Liver (tissue), 10 donors: ENCODE measurements at places on chromosomes 6 and 20. TPM values are rescaled to one million over a fixed set of nuclear protein-coding genes. Genes with fewer than 3 reads are reported as not detected.

- no peak for DNase-seq
Observed at GRCh38 chr6:93337014-93337413, 82.3 kb downstream of the EPHA7 start.

DNA sequence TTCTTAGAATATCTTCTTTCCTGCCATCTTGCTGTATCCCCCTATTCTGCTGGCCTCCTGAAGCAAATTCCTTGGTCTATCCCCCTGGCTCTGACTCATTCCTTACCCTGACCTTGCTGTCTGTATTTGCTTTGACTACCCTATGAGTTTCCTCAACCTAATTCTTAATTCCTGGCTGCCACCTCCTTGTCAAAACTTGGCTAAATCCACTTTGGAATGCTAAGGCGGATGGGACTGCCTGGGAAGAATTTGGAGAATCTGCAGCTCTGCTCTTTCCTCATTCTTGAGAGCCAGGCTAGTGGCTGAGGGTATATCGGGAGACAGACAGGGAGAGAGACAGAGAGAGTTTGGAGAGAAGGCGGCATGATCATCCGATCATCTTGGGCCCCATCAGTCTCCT is 24.4 kb downstream of the CAP2 start:
- no peak for DNase-seq

GRCh38 chr20:59802018-59802417 is 131.4 kb downstream of the SYCP2 start:
- peak; percentile 3 for DNase-seq

GRCh38 chr20:46575394-46575793 is 24.9 kb upstream of the OCSTAMP start:
- no peak for DNase-seq

GRCh38 chr6:170438402-170438753 is 114.7 kb downstream of the PSMB1 start:
- no peak for DNase-seq

GRCh38 chr20:44832724-44833123 is 22.4 kb upstream of the RIMS4 start:
- no peak for DNase-seq

DNA sequence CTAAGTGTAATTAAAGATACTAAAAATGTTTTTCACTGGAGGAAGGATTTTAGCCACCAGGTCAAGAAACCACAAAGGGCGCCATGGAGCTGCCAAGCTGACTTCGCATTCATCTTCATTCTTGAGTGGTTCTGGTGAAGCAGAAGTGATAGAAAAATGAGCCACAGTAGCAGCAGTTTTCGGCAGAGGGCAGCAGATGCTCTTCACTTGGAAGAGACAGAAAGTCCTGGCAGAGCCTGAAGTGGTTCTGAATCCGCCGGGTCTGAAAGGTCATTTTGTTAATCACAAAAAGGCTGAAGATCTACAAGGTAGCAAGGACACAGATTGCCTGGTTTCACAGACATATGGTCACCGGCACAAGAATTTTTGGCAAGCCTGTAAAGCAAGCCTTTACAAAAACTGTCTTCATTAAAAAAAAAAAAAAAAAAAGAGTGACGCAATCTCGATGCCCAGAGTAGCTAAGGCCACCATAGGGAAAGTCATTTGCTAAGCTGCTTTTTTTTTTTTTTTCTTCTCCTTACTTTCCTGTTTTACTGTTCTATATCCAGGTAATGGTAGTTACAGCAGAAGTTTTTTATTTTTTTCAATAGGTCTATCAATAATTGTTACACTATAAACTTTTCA is 345.1 kb upstream of the AGPAT4 start:
- no peak for DNase-seq

DNA sequence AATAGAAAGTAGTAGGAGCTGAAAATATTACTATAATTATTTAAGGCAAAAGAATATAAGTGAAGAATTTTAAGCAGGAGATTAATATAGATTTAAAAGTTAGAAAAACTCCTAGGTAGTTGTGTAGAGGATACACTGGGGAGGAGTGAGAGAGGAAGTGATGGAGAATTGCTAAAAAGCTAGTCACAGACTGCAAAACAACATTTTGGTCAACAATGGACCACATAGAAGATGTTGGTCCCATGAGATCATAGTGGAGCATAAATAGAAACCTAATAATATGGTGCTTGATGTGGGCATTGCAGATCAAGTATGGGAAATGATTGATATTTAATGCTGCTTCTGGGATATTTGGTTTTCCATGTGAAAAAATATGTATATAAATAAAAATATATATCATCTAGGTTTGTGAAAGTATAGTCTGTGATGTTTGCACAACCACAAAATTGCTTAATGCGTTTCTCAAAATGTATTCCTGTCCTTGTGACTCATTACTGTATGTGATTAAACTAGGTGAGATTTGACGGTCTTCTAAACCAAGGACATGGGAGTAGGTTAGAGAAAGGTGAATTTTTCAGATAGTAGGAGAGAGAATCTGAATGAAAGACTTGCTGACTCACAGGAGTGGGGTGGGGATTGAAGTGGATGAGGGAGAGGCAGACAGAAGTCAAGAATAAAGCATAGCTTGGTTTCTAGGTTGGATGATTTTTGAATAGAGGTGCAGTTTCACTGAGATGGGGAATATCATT is 174.0 kb downstream of the BCKDHB start:
- DNase-seq, result no peak

DNA sequence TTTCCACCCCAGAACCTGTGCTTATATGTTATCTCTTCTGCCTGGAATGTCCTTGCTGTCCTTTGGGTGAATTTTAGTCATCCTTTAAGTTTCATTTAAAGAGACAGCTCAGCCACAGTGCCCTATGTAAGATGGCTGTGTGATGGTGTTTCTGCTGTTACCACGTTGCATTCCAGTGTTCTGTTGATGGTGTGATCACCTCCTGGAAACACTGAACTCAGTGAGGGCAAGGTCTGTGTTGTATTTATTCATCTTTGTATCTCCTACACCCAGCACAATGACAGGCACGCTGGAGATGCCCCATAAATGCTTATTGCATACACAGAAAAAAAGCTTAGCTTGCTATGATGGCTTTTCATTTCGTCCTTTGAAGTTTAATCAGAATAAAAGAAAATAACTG is 102.5 kb downstream of the MAP3K7 start:
- DNase-seq, result no peak

GRCh38 chr6:91088515-91088914 is 501.6 kb upstream of the MAP3K7 start:
- no peak for DNase-seq

GRCh38 chr20:23436681-23437080 is 2.8 kb upstream of the CSTL1 start:
- no peak for DNase-seq

DNA sequence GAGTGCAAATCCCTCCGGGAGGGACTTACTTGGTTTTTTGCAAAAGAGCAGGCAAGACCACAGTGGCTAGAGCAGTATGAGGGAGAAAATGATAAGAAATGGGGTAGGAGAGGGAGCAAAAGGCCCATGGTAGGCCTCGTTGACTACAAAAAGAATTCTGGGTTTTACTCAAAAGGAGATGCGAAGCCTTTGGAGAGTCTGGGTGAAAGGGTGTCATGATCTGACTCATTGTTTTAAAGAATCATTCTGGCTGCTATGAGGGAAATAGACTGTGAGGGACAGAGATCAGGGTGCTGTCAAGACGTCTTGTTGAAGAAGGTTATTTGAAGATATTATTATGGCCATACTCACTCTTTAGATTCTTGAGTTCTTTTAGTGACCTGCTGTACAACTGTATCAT is 13.0 kb downstream of the TBC1D32 start:
- no peak for DNase-seq

DNA sequence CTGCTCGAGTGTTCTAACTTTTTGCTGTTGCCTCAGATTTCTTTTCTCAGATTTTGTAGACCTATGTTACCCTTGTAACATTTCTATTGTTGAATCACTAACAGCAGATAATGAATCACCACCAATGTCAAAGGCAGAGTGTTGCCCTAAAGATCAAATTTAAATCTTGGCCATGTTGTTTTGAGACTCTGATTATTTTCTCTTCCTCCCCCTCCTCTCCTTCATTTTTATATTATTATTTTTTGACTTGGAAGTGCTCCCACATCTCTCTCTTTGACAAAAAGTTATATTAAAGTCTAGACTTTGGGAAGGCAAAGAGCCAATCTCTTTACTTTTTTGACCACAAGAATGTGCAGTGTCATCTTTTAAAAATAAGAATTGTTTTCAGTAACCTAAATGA is 422.7 kb downstream of the NKAIN2 start:
- DNase-seq, result no peak

GRCh38 chr20:58389968-58390658 is 1.1 kb downstream of the VAPB start:
- DNase-seq, result no peak

- DNase-seq, result no peak
Observed at GRCh38 chr20:11118802-11119380, 445.1 kb upstream of the JAG1 start.

GRCh38 chr6:140548366-140548765 is 1173.9 kb upstream of the CITED2 start:
- no peak for DNase-seq

- DNase-seq, result no peak
Observed at GRCh38 chr6:103783329-103783728, 1076.4 kb downstream of the HACE1 start.

The BMP7 gene
- not detected for total RNA-seq

The HLA-DOA gene
- 3.0 TPM for total RNA-seq

The PARD6B gene
- total RNA-seq, result 6.2 TPM

The RTEL1 gene
- 16.9 TPM for total RNA-seq

The TGM3 gene
- total RNA-seq, result 0.05 TPM

The MYMX gene
- not detected for total RNA-seq

The IMPG1 gene
- total RNA-seq, result not detected

The LRRN4 gene
- total RNA-seq, result 0.17 TPM

The ADRM1 gene
- total RNA-seq, result 45.3 TPM

The HLA-DPB1 gene
- total RNA-seq, result 23.4 TPM
